Stimulated activated CD4-positive, alpha-beta T cell treated with anti-CD3 and anti-CD28 coated beads, Interleukin-2, amount 100 ng/mL, for 24 hours (primary cell): ENCODE measurements at places on chromosomes 13 and 19.

DNA sequence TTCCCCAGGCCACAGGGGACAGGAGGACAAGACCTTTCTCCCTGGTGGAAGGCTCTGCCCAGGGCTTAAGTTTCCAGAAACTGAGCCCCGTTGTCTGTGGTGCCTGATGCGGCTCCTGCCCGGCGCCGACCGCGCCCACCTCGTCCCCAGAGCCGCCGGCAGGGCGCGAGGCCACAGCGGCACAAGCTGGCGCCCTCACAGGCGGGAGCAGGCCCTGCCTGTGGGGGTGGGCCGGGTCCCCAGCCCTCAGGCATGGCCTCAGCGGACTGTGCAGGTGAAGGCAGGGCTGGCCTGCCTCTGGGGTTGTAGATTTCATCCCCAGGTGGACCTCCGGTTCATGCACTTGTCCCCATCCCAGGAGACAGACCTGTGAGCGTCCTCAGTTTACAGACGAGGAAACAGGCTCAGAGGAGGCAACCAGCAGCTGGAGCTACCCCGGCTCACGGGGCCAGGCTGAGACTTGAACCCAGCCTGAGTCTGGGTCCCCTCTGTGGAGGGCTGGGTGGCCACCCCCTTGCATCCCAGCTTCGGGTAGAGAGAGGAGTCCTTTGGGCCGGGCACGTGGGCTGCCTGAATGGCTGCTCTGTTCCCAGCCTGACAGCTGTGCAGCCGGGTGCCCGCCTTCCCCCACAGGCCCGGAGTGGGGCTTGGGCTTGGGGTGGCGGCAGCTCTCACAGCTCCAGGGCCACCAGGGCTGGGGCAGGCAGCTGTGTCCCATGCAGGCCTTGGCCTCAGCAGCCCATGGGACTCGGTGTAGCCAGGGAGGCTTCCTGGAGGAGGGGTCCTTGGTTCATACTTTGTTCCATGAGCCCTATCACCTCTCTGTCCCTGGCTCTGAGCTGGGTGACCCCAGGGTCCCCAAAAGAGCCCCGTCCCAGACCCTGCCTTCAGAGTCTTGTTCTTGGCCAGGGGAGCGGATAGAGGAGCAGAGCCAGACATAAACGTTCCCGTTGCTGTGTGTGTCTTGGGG, 26.8 kb downstream of the PIAS4 start:
- no peak for DNase-seq

- DNase-seq: no peak
Measured at GRCh38 chr19:18503971-18504885, 17.6 kb downstream of the ELL start.

DNA sequence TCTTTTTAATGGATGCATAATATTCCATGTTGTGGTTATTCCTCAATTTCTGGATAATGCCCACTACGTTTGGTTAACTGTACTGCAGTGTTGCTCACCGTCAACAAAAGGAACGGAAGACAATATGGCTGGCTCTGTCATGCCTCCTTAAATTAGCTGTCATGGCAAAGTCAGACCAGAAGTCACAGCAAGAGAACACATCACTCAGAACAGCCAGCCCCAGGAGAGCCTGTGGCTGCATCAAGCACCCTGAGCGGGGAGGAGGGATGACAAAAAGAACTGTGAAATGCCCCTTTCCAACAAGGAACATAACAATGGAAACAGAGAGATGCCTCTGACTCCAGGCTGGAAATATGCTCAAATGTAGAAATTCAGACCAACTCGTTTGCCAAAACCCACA, 366.0 kb upstream of the ZNF507 start:
- no peak for DNase-seq

DNA sequence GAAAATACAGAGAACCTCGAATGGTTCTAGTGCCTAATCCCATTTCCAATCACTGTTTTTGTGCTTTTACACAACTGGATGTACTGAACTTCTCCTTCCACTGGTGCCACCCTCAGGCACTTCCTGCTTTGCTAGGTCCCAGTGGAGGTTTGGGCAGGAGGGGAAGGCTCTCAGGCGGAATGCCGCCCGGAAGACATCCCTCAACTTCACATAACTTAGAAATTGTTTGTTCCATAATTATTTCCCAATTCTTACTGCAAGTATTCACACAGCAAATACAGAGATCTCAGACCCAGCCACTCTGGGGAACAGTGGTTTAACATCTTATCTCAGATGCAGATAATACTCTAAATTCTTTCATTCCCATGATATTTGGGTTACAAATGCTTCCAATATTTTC, 195.7 kb upstream of the IPO5 start:
- no peak for DNase-seq

- DNase-seq: no peak
Measured at GRCh38 chr13:99778500-99778899, 193.1 kb downstream of the ZIC5 start.

- DNase-seq: no peak
Measured at GRCh38 chr13:32007494-32007893, 24.1 kb upstream of the FRY start.

DNA sequence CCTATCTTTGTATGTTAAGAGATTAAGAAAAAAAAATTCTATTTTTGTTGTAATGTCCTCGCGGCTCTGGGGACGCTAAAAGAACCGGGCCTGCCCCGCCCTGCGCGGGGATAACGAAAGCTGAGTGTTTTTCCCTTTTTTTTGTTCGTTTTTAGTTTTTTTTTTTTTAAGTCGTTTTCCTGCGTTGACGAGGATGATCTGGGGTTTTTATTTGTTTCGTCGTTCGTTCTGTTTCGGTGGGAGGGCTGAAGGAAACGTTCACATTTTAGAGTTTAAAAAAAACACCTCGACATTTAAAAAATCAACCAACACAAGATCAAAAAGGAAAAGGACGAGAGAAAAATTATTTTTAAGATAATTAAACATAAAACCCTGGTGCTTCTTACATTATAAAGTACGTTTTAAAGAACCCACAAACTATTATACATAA, 5.6 kb downstream of the LYL1 start:
- DNase-seq: no peak

DNA sequence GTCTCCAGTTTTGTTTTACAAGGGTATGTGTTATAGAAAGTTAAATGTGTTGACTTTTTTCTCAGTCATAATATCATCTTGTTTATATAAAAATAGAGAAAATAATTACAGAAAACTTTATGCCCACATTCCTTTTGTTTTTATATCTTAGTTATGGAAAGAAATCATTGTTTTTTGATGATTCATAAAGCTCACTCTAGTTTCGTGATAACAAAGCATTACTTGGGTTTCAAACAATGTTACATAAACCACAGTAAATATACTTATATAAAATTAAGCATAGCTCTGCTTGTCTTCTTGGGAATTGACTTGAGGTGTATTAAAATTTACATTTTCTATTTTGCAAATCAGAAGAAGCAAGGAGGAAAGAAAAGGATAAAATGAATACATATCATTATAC, 111.8 kb downstream of the SGCG start:
- no peak for DNase-seq

- no peak for DNase-seq
Measured at GRCh38 chr19:50488389-50489194, 11.9 kb upstream of the GARIN5A start.

GRCh38 chr19:28289295-28290063, 923.5 kb downstream of the UQCRFS1 start:
- DNase-seq: no peak

- DNase-seq: no peak
Measured at GRCh38 chr13:113863524-113864272, at the start of gene GAS6. Gene GAS6, minus strand, starts transcription at chr13:113864076. Its CDS starts 156 bp downstream, at chr13:113863920.

DNA sequence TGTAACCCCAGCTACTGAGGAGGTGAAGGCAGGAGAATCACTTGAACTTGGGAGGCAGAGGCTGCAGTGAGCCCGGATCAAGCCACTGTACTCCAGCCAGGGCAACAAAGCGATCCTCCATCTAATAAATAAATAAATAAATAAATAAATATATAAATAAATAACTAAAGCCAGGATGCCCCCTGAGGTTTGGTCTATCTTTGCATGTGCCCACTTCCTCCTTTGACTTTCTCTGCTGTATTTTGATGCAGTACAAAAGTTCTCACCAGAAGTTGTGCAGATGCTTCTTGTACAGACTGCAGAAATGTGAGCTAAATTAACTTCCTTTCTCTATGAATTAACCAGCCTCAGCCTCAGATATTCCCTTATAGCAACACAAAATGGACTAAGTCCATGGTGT, 6.5 kb upstream of the N4BP2L2 start:
- no peak for DNase-seq
